ENCODE measurements at places on chromosomes 7 and 10. TPM values are rescaled to one million over a fixed set of nuclear protein-coding genes. Genes with fewer than 3 reads are reported as not detected.

DNA sequence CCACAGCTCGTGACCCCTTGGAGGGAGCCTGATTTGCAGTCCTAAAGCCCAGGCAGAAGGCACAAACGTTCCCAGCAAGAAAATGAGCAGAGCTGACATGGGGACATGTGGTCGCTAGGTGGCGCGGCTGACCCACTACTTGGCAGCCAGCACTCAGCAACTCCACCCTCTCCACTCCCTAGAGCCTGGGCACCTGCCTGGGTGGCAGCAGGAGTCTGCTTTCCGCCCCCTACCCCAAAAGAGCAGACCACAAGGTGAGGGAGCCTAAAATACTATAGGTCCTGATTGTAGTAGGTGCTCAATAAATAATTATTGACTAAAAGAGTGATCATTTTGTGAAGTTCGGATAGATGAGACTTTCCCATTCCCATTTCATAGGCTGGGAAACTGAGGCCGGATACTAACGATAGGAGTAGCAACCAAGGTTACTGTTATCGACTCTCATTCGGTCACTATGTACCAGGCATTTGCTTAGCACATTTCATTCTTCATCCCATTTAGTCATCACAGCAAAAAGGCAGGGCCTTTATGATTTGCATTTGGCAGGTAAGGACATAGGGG is 57.4 kb downstream of the NEUROG3 start:
- peak; percentile 72 for DNase-seq
- H3K36me3 ChIP-seq = no peaks in the 10 kb centered on the region
- peaks cover 2% of the 10 kb centered on the region for H3K4me1 ChIP-seq
- no peak overlapping the region for H3K4me3 ChIP-seq

DNA sequence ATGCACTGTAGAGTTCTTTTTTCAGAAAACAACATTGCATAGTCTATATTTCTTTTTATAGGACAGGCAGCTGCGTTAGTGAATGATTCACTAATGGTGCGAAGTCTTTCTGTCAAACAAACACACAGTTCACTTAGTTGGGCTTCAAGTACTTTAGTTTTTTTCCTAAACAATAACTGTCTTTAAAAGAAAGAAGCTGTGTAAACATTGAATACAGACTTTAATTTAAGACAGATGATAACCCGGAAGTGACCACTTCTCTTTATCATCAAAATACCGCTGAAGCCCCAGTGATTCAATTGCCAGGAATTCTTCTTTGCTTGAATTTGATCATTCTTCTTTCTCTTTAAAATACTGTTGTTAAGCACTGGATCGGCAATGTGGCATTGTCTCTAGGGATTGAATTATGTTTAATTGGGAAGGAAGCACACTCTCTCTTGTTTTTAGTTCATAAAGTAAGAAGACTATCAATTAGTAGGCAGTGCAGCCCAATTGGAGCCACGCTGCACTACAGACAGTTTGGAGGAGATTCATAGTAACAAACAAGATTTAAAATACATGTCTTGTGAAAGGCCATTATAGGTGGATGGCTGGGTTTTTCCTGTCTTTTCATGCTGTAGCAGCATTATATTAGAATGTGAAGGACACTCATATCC is 30.4 kb downstream of the CNTNAP2 start:
- no peak for DNase-seq
- H3K4me1 ChIP-seq = no peaks in the 10 kb centered on the region
- no peaks in the 10 kb centered on the region for H3K27me3 ChIP-seq
- no peak overlapping the region for H3K27ac ChIP-seq

DNA sequence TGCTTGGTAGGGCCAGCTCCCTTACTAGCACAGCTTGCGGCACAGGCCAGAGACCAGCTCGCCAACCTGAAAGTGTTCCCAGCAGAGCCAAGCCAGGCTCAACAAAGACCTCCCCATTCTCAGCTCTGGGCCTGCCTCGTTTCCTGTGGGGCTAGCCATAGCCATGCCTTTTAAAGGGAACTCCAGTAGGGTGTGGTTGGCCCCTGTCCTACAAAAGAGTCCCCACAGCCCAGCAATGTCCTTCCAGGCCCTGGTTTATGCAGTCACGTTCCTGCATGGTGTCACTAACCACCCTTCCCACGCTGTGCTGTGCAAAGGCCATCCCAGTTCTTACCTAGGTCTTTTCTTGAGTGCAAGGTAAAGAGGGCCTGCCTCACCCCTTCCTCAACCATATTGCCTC is 87.8 kb upstream of the LRRC4 start:
- H3K27ac ChIP-seq = no peak overlapping the region
- no peak overlapping the region for H3K4me3 ChIP-seq
- H3K27me3 ChIP-seq = no peaks in the 10 kb centered on the region
- no peak for DNase-seq
- H3K4me1 ChIP-seq = no peaks in the 10 kb centered on the region

DNA sequence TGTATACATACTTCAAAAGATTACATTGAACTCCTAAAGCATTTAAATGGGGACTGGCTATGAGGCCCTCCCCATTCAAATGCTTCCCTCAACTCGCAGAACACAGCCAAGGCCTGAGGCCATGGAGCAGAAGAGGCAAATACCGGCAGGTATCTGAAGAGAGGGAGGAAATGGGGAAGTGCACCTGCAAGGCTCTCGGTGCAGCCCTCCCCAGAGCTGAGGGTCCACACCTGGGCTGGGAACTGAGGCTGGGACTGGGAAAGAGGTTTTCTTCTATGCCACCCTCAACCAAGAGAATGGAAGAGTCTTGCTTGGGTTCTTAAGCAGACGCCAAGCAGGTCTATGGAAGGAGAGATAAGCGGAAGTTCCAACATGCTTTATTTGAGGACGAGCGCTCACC is 13.0 kb upstream of the CYREN start:
- no peaks in the 10 kb centered on the region for H3K27me3 ChIP-seq
- H3K4me3 ChIP-seq = no peak overlapping the region
- no peaks in the 10 kb centered on the region for H3K4me1 ChIP-seq
- H3K27ac ChIP-seq = no peak overlapping the region
- H3K36me3 ChIP-seq = peaks cover 74% of the 10 kb centered on the region

GRCh38 chr7:55128693-55129394 is 110.0 kb downstream of the EGFR start:
- H3K4me1 ChIP-seq = peaks cover 7% of the 10 kb centered on the region
- no peak overlapping the region for H3K27ac ChIP-seq
- H3K4me3 ChIP-seq = no peak overlapping the region
- DNase-seq = no peak

DEPP1 gene
- total RNA-seq = 0.49 TPM

CYP2C8 gene
- total RNA-seq = 0.35 TPM

CPVL gene
- total RNA-seq = not detected

All from activated naive CD8-positive, alpha-beta T cell treated with anti-CD3 and anti-CD28 coated beads for 36 hours (primary cell).